ENCODE measurements at places on chromosomes 2 and 18.

- DNase-seq = peak; percentile 75
These were observed 39.6 kb downstream of the HS1BP3 start for GRCh38 chr2:20611077-20611843.

DNA sequence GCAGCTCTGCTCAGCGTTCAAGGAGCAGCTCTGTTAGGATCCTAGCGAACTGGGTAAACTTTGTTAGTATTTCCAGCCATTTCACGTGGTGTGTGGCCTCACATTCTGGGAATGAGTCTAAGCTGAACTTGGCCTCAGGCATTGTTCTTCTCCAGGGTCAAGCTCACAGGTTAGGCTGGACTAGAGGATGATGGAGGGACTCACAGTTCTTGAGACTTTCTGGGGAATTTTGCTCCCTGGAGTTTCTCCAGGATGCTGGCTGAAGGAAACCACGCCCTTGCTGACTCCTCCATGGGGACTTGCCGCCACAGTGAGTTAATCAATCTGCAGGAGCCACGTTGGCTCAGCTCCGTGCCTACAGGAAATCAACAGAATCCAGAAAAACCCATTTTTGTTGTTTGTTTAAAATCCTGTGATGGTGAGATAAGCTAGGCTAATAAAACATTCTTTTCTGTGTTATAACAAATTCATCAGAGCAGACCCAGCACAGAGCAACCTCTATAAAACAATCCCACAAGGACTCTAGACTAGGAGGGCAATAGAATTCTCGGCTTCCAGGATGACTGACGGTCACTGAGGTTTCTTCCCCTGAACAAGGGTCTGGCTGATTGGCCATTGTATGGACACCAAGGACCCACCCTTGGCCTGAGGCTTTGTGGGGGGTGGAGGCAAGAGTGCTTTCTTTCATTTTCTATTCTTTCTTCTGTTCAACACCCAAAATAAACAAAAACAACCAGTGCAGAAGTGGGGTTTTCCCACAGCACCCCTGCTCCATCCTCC, 12.6 kb downstream of the CNDP1 start:
- peak; percentile 18 for DNase-seq

GRCh38 chr18:49778826-49779465, 34.4 kb downstream of the ACAA2 start:
- no peak for DNase-seq

- no peak for DNase-seq
These were observed 20.4 kb downstream of the FAM178B start for GRCh38 chr2:96965781-96966514.

- DNase-seq = no peak
These were observed 31.5 kb upstream of the TMBIM1 start for GRCh38 chr2:218323526-218324472.

DNA sequence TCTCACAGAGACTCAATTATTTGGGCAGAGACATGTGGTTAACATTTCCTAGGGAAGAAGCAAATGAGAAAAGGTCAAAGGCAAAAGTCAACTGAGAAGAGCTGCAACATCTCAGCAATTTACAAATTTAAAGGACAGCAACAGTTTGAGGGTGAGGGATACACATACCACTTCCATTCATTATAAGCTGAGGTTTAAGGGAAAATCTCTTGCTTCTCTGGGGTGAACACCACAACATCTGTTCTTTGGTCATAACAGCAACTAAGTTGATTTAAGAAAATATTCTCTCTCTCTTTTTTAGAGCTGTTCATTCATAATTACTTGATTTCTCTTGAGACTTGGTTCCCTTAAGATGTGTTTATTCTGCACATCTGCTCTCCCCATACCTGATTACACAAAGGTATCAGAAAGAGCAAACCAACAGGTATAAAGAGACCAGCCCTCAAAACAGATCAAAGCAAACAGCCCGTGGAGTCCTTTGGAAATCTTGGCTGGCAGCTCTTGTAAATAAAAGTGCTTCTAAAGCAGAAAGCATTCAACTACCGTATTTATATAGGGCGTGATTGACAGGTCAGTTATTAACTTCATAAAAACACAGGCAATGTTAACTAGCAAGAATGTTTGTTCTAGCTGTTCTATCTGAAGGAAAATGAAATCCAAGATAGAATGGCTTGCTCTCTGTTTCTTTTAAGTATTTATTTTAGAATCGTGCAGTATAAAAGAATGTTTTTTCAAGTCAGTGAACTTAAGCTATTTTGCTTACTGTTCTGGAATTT, 132.8 kb downstream of the THADA start:
- DNase-seq = no peak

- DNase-seq = peak; percentile 62
These were observed 26.5 kb downstream of the LDAH start for GRCh38 chr2:20796374-20796791.

- no peak for DNase-seq
These were observed 68.0 kb downstream of the NPAS2 start for GRCh38 chr2:100887713-100888495.

DNA sequence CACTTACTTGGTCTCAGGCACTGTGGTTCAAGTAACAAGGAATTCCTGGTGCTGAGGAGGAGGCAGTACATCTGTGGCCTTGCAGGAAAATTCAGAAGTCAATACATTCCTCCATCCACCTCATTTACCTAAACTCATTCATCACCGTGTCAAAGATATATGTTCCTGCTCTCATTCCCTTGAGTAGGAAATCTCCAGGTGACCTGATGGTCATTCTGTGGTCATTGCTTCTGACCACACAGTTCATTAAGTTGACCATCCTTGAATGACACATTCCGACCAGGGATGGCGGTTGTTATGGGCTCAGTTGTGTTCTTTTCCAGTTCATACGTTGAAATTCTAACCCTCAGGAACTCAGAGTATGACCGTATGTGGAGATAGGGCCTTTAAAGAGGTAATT, 2.1 kb upstream of the STK17B start:
- DNase-seq = no peak

DNA sequence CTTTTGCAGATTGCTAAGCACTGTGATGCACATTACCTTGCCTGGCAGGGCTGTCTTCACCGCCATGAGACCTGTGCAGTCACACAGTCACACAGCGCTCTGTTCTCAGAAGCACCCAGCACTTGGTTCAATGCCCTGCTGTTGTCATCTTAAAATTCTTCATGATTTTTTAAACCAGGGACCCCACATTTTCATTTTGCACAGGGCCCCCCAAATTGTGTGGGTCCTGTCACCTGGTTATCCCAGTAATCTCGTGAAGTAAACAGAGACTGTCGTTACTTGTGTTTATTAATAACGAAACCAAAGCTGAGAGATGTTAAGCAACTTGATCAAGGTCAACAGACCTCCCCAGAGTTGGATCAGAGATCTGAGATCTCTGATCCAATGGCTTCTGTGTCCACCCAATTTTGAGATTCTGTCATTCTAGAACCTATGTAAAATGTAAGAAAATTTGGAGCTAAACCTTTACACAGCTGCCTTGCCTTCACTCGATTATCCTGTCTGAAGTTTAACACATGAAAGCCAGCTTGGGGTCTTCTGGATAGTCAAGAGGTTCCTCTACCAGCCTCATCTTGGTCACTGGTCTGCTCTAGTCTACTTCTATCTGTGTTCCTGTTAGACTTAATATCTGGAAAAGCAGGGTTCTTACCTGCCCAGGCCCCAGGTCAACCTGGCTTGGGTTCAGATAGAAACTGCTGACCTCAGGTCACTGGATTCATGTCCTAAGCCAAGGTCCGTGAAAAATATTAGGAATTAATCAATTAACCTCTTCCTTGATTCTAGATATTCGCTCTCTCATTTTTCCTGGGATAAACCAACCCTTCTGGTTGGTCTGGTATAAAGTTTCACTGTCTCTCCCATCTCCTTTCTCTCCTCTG, 13.7 kb upstream of the TTC39C start:
- DNase-seq = no peak

GRCh38 chr2:118371515-118371914, 283.2 kb downstream of the INSIG2 start:
- DNase-seq = peak; percentile 45
